ENCODE measurements at places on chromosomes 13 and 19.

GRCh38 chr19:32138416-32138815 is 207.0 kb upstream of the ZNF507 start:
- DNase-seq, result no peak

DNA sequence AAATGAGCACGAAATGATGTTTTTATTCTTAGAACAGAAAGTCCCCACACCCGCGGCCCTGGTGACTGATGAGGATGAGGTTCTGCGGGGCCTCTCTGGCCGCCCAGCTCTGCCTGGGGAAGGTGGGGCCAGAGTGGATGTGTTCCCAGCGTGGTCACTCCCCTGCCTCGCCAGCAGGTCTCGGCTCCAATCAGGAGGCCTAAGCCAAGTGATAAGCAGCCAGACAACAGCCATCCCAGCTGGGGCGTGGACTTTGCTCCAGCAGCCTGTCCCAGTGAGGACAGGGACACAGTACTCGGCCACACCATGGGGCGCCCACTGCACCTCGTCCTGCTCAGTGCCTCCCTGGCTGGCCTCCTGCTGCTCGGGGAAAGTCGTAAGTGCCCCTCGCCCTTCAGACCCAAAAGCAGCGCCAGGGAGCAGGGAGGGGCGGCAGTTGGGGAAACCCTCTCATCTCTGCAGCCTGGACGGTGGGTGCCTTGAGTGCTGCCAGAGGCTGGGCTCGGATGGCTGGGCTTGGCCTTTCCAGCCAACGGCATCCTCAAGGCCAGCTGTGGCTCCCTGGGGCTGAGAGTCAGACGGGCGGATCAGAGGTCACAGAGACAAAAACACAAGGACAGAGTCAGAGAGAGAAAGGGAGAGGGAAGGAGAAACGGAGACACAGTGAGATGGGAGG is at the start of gene F10:
F10 (plus strand) TSS at position 250 of the 676 bp plus-strand sequence; CDS start at position 307, 57 bp downstream.
- no peak for DNase-seq

DNA sequence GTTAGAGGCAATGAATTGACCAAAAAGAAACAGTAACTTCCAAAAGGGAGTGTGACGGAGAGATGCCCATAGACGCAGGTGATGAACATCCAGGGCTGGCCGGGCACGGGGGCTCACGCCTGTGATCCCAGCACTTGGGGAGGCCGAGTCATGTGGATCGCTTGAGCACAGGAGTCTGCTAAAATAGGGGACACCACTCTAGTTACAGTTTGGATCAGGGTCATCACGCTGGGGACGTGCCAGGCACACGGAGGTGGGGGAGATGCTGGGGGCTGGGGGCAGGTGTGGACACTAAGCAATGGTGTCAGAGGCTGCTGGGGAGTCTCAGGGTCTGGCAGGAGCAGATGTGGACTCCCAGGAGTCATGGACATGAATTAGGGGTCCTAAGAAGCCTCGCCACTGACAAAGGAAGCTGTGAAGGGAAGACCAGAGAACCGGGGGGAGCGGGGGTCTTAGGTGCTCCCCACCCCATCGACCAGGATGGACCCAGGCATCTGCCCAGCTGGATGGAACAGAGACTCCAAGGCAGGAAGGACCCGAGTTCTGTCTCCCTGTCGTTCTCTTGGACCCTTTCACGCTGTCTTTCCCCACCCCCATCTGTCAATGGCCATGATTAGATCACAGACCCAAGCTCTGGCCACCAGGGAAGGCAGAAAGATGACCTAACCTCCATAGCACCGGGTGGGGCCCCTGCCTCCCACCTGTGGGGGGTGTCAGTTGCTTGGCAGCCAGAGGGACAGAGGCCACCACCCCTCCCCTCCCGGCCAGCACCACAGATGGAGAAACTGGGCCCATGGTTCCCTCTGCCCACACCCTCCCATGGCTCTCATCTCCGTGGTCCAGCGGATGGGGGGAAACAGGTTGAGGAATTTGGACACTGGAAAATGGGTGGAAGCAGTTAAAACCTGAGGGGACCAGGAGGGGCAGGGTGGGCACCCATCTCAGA is 19.6 kb downstream of the CCDC8 start:
- DNase-seq, result no peak

DNA sequence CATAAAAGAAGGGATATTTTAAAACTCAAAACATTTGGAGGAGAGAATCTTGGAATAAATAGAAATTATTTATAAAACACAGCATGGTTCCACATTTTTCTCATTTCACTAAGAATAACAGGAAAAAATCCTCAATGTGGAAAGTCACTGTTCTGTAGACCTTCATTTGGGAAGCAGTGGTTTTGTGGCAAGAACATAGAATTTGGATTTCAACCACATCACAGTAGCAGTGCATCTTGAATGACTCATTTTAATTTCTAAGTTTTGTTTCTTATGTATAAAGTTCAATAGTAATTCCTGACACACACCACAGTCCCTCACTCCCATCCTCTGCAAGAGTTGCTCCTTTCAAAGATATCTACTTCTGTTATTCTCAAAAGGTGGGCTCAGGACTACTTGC is 264.0 kb downstream of the ENOX1 start:
- DNase-seq, result no peak

GRCh38 chr13:84903391-84903790 is 895.8 kb downstream of the SLITRK6 start:
- DNase-seq, result no peak

DNA sequence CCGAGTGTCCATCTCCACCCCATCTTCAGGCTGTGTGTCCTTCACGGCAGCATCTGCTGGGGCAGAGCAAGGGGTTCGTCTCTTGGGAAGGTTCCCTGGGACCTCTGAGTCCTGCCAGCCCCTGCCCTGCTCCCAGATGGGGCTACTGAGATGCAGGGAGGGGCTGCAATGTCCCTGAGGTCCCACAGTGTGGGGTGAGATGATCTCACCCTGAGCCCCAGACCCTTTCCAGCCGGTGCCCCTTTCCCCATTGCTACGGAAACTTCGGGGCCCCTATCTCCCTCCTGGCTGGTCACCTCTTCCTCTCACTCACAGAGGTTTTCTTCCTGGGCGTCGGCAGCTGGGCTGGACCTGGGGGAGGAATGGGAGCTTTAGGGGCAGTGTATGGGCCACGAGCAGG is 5.0 kb downstream of the LILRB2 start:
- DNase-seq, result no peak

- peak; percentile 37 for DNase-seq
Measured at GRCh38 chr19:1855828-1856255, 7.5 kb downstream of the KLF16 start.

DNA sequence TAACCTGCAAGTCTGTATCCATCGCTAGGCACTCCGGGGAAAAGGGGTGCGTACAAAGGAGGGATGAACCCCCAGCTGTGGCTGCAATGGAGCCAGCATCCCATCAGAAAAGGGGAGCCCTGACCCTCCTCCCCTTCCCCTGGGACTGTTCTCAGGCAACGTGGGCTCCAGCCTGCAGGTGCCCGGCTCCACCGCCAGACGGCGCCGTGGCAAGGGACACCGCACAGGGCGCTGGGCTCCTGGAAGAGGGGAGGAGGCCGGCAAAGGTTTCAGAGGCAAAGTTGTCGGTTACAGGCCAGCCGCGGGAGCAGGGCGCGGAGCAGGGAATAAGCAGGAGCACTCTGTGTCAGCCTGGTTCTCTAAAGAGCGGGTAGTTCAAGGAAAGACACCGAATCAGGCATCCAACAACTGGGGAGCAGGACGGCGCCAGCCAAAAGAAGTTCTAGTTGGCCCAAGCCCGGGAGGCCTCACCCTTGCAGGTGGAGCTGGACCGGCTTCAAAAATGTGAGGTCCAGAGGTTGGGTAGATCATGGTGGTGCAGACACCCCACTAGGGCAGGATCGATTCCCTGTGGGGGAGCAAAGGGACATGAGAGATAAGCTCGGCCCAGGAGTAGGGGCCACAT is 53.0 kb upstream of the ATP12A start:
- DNase-seq, result no peak

DNA sequence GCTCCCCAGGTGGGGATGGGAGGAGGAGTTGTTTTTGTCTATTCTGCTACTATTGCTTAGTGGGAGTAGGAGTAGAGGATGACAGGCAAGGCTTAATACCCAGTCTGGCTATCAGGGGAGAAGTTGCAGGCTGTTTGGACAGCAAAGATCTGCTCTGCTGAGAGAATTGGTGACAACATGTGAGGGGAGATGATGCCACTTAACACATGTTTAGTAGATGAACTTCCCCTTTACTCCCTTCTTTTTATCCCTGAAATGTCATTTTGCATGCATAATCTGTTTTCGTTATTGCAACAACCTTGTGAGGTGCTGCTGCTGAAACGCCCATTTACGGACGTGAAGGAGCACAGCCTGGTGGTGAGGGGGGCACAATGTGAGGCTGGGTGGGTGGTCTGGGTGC is 3.0 kb upstream of the CYP4F12 start:
- DNase-seq, result no peak

- DNase-seq, result peak; percentile 85
Measured at GRCh38 chr19:50922317-50922853, 11.2 kb upstream of the KLK4 start.

DNA sequence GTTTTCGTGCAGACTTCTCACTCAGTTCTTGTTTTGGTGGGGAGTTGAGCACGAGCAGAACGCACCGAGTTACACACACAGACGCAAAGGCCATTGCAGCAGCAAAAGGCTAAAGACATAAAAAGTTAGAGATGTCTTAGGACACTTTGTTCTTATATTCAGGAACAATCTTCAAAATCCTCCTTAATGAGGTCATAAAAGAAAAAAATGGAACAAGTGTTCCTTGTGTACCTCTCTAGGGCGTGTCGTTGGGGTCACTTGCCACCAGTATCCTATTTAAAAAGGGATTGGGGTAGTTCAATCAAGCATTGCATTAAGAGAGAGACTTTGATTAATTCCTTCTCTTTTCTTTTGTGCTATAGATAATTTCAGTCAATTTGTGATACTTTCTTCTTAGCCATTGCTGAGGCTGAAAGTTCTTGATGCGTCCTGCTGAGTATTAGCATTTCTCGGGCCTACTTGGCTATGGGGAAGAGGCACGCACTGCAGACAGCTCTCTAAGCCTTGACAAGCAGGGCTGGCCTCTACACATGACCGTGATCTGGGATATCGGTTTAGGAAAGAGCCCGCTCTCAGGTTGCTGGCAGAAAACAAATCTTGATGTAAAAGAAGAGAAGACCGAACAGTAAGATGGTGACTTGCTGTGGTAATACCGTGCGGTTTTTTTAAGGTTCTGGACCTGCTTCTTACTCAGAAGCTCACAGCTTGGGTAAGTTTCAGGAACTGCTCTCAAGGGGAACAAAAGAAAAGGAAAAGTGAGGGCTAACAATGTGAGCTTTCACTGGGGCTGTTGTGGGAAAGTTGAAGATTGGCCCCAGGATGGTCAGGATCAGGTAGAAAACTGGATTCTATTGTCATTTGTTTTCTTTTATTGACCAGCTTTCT is 223.6 kb downstream of the TM9SF2 start:
- no peak for DNase-seq

DNA sequence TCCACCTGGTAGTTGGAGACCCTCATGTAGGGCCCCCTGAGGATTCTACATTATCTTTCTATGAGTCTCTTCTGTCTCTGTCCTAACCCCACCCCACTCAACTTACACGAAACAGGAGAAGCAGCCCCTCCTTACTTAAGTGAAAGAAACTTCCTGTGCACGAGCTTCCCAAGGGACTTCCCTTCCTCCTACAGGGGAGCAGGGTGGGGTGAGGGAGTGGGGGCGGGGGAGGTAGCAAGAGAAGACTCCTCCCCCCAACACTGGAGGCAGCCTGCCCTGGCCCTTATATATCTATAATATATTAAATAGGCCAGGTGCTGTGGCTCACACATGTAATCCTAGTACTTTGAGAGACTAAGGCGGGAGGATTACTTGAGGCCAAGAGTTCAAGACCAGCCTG is 5.5 kb upstream of the PDE4C start:
- DNase-seq, result peak; percentile 84

- no peak for DNase-seq
Measured at GRCh38 chr19:1794424-1795172, 17.5 kb downstream of the ATP8B3 start.

DNA sequence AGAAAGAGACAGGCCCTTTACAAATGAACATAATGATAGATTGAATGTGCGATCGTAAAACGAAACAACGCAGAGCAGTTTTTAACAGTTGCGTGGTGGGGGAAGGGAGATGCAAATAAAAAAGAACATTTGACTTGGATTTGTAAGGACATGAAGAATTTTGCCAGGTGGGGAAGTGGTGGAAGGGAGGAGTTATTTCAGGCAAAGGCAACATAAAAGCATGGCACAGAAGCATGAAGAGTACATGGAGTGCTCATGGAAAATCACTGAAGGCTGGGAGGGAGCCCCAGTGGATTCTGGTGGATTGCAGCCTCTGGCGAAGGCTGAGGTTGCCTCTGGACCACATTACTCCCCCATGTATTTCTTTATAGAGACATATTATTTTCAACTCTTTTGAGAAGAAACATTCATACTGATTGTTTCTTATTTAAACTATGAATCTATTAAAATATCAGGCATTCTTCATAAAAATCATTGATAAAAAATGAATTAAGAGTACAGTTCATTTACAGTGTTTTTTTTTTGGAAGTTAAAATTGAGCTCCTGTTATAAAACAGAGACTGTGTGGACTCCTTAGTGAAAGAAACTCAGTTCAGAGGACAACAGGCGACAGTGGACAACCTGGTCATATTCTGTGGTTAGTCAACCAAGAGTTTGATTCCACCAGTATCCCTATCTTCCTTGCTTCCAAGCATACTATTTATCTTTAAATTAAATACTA is 57.5 kb downstream of the STARD13 start:
- DNase-seq, result no peak

DNA sequence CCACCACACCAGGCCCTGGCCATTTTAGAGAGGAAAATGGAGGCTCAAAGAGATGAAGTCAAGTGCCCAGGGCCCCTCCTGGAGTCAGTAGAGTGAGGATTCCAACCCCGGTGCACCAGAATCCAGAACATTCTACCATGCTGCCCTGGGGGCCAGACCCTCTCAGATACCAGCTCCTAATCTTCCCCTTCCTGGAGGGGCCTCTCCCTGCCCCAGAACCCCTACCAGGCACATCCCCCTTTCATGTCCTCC is 11.1 kb downstream of the CAPN12 start:
- no peak for DNase-seq

DNA sequence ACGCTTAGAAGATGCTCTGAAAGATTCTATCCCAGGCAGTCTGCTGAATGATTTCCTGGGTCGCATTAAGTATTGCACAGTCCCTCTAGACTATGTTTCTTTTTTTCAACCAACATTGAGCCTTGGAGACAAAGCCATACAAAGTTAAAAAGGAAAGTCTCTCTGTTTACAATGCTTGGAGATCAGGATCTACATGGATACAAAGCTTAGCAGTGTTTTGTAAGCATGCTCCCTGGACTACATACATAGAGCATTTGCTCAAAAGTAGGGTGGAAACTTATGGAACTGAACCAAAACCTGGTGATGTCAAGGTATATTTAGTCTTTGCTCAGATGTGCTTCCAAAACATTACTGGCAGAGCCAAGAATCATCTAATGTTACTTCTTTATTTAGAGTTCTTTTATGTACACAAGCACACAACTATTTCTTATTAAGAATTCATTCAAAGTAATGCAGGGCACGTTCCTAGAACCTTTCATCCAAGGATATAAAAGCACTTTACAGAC is 241.2 kb downstream of the ABCC4 start:
- DNase-seq, result no peak
